ENCODE measurements at places on chromosomes 5 and 9.
A peak's percentile ranks its signal among the peaks of the same experiment; 100 is the strongest.

DNA sequence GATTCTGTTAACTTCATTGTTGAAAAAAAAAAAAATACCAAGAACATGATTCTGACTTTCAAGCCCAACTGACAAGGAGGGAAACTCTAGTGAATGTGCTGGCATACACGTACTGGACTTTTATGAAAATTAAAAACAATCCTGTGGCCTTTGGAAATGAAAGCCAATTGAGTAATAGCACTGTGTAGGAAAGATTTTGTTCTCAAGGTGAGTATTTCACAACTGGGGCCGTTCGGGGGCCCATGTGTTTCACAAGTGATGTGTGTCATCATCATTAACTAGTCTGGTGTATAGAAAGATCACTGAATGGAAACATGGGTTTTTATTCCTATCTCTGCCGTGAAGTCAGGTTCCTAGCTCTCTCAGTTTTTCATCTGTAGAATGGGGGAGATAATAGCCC lies 605.0 kb upstream of the CLINT1 start:
- DNase-seq, result no peak

- DNase-seq, result no peak
Observed at GRCh38 chr5:1668141-1668721, 131.4 kb downstream of the MRPL36 start.

- DNase-seq, result no peak
Observed at GRCh38 chr5:93642526-93642925, 59.5 kb downstream of the NR2F1 start.

- no peak for DNase-seq
Observed at GRCh38 chr9:35140093-35140492, 21.7 kb upstream of the UNC13B start.

GRCh38 chr9:33025572-33026342 lies 684 bp downstream of the DNAJA1 start:
- no peak for DNase-seq

DNA sequence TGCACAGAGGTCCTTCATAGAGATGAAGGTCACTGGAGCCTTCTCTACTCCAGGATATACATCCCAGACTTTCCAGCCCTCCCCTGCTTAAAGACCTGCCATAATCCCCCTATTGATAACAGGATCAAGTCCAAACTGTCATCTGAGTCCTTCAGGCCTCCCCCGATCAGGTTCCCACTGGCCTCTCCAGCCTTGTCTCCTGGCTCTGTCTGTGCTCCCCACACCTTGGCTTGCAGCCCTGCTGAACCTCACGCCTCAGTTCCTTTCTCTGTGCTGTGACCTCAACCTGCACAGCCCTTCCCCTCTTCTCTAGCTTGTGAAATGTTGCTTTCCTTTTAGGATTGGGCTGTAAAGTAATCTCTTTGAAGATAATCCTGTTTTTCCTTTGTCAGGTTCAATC lies 2.5 kb upstream of the HRH2 start:
- no peak for DNase-seq

DNA sequence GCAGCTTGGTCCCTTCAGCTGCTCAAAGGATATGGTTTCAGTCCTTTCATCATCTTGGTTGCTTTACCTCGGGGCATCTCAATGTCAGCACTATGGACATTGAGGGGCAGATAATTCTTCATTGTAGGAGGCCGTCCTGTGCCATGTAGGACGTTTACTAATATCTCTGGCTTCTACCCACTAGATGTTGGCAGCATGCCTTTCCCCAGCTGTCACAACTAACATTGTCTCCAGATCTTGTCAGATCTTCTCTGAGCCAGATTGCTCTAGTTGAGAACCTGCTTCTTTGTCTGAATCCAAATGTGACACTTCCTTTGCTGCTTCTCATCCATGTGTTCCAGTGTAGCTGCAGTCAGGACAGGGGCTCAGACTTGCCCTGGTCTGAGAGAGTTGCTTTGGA lies 10.3 kb downstream of the PTPA start:
- DNase-seq, result no peak

GRCh38 chr5:58066076-58066475 lies 393.8 kb downstream of the PLK2 start:
- no peak for DNase-seq

- no peak for DNase-seq
Observed at GRCh38 chr5:113572716-113573115, 59.2 kb downstream of the YTHDC2 start.

DNA sequence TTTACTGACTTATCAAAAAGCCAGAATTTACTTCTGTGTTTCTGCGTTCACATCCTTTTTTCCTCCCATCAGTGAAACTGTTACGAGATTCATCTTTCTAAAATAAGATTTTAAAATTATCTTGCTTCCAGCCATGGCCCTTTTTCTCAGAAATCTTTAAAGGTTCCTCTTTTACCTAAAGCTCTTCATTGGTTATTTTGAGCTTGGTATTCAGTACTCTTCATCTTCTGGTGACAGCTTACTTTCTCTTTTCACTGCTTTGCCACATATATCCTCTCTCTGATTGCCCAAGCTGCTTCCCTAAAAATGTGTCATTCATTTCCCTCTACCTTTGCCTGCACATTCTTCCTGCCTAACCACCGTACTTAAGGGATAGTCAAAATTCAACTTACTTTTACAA lies 32.3 kb downstream of the TGFBR1 start:
- DNase-seq, result no peak

DNA sequence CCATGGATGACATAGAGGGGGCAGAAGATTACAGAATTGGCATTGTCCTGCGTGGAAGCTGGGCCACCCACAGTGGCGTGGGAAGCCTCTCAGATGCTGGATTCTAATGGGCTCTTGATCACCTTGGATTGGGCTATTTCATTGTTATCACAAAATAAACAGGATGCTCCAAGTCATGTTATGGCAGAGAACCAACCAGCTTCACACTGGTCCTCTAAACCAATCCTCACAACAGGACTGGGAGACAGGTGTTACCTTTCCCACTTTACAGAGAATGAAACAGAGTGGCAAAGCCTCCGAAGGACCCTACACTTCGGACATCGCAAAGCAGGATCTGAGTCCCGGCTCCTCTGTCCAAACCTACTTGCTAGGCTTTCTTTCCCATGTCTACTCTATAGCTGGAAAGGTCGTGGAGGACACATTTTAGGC lies 455 bp upstream of the SMIM3 start:
- no peak for DNase-seq

DNA sequence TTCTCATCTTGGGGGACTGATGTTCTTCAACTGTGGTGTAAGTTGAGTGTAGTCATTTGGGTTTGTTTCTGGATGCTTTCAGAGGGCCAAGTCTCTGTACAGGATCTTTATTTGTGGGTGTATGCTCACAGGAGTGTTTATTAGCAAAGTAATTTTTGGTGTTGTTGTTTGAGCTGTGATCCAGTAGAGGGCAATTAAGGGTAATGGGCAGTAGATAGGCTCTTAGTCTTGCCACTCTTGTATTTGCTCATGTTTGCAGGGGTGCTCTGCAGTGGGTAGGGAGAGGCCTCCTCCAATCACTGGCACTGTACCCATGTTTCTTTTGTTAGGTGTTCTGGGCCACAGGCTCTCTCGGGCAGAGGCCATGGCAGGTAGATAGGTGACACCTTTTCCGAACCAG lies 45.9 kb upstream of the ITGA2 start:
- no peak for DNase-seq

DNA sequence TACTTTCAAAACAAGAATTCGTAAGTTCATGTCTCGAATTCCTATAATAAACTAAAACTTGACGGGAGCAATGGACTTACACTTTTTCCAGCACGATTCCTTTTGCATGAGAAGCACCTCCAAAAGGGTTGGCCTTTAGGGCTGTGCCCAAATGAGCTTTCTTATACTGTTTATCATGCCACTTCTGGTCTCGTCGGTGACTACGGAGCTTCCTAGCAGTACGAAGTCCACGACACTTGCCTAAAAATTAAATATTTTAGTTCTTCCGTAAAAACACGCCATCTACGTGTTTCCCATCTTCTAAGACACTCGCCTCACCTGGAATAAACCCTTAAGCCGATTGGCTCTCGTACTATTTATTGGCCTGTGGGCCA lies 554 bp downstream of the RPS23 start:
- no peak for DNase-seq

- no peak for DNase-seq
Observed at GRCh38 chr9:83138422-83139135, 75.6 kb upstream of the RASEF start.

DNA sequence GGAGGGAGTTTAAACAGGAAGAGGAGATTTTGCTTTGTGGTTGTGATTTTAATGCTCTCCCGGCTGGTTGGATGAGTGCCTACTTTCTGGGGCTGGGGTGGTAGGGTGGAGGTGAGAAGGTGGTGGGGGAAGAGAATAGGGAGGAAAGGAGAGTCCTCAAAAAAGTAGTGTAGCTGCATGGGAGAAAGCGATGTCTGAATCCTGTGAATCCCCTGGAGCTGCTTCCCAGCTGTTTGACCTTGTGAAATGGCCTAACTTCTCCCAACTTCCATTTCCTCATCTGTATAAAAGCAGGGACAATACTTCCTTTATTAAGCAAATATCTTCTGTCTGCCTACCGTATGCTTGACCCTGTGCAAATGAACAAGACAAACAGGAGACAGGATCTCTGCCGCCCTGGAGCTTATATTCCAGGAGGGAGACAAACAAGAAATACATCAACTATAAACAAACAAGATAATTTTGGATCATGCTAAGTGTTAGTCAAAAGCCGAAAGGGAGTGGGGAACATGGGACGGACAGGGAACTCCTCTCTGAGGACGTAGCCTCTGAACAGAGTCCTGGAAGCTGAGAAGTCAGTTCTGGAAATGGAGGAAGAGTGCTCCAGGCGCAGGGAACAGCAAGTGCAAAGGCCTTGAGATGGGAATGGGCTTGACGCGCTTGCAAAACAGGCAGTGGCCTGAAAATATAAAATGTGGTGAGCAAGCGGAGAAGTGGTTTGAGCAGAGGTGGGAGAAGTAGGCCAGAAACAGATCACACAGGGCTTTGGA lies 103.5 kb downstream of the SPRY4 start:
- DNase-seq, result no peak

DNA sequence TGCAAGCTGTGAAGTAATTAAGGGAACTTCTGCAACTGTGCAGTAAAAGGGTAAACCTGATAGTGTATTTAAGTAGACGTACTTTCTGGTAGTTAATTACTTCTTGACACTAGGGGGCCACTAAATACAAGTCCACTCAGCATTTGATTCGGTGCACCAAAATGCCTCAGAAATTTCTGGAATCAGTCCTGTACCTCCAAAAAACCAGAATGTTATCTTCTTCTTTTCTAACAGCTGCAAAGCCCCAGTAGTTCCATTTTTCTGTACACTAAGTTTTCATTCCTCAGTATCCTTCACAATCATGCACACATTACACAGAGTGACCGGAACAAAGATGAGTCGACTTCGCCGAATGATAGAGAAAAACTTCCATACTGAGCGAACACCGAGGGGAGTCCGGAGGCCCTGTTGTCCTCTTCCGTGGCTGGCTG lies 484 bp downstream of the GFM2 start:
- DNase-seq, result peak; percentile 36

DNA sequence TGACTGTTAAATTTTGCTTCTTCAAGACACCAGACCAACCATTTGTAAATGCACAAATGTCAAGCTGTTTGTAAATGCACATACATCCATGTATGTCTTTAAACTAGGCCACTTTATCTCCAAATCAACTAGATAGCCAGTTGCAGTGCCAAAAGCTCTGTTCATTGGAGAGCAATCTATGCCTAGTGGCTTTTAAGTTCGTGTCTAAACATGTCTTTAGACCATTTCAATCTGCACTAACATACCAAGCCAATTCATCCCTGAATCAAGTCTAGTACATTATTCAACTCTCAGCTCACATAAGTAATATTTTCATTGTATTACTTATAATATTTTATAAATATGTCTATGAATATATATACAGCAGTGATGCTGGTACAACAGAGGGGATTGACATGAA lies 985.9 kb downstream of the CDH18 start:
- no peak for DNase-seq

All from retinal pigment epithelial cell (primary cell).